ENCODE measurements at places on chromosomes 12 and 14.

DNA sequence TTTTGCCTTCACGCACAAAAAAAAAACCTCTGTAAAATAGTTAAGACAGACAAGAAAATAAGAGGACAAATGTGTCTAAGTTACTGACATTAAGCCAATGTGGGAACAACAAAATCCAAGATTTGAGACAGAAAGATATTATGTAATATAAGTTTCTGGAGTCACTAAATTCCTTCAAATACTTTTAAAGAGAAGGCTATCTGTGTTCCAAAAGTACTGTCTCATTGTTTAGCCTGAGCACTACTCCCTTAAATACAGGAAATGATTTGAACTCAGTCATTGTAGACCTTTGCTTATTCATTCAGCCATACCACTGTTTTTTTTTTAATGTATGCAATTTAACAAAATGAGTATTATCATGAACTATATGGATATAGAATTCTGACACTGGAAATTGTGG is 82.7 kb upstream of the KITLG start:
- no peak for DNase-seq

DNA sequence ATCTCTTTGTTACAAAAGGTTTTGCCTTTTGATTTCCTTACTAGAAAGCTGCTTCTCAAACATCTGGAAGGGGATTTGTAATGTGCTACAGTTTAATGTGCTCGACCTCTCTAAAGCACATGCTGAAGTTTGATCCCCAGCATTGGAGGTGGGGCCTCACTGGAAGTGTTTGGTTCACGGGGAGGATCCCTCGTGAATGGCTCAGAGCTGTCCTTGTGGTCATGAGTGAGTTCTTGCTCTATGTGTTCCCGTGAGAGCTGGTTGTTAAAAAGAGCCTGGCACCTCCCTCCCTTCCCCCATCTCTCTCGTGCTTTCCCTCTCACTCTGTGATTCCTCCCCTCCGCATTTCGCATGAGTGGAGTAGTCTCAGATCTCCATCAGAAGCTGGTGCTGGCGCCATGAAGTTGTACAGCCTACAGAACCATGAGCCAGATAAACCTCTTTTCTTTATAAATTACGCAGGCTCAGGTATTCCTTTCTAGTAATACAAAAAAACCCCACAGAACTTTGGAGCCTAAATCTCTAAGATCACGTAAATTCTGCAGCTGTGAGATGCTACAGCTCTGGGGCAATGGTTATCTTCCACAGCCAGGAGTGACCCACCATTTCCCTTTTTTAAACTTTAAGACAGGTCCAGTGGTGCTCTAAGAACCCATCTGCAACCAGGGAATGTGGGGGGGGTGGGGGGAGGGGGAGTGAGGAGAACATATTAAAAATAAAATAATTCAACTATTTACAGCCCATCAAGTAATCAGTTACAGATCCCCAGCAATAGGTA is 214.4 kb downstream of the FOXN3 start:
- no peak for DNase-seq

GRCh38 chr14:92973261-92973797 is 50.4 kb downstream of the CHGA start:
- no peak for DNase-seq

GRCh38 chr12:26428420-26428819 is 233.0 kb downstream of the SSPN start:
- no peak for DNase-seq

- DNase-seq: no peak
These were observed 1003.8 kb downstream of the TMTC2 start for GRCh38 chr12:83690465-83690864.

GRCh38 chr12:80714055-80714454 is 2.7 kb upstream of the MYF5 start:
- no peak for DNase-seq

DNA sequence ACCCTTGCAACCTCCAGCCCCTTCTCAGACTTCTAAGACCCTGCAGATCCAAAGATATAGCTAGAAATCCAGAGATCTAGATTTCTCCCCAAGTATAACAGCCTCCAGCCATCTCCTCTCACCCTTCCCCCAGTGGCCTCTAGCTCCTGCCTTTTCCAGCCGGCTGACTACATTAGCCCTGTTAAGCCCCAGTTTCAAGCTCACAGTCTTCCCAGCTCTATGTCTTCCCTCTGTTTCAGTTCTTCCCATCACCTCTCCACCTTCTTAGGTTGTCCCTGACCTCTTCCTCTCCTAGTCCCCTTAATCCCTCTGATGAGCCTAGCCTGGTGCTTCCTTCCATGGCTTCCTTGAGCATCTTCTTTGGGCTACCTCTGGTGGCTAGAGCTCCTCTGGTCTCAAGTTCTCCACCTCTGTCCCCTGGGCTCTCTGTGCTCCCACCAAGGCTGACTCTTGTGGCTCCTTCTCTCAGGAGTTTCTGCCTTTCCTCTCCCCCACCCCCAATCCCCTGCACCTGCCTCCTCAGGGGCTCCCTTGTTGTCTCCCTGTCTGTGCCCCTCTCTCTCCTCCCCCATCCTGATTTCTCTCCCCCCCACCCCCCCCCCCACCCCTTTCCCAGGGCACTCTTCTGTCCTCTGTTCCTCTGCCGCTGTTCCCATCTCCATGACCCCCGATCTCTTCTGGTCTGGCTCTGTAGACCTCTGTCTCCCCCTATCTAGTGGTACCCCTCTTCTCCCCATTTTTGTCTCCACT is 816 bp upstream of the GDF11 start:
- DNase-seq: no peak

GRCh38 chr12:122740351-122740750 is 9.7 kb upstream of the HCAR1 start:
- DNase-seq: no peak

GRCh38 chr14:101224356-101225156 is 321.0 kb upstream of the RTL1 start:
- no peak for DNase-seq

GRCh38 chr14:92463141-92463540 is 50.4 kb upstream of the RIN3 start:
- DNase-seq: no peak

- DNase-seq: no peak
These were observed 303.1 kb upstream of the PRKD1 start for GRCh38 chr14:30230719-30231118.

- no peak for DNase-seq
These were observed 753.1 kb upstream of the TBX3 start for GRCh38 chr12:115437061-115437567.

DNA sequence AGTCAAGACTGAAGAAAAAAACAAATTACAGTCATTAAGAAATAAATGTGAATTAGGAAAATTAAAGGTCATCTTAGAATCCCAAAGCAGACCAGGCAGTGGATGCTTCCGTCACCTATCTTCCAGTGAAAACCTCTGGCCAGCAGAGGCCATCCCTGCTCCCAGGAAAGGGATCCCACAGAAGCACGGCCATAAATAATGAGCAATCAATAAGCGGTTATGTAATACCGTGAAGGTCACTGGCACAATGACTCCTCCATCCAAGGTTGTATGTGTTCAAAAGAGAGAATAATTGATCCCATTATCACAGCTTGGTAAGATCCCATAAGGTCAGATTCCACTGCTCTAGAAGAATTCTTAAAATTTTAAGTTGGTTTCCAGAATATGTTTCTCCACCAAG is 85.7 kb downstream of the PPP2R5E start:
- no peak for DNase-seq

GRCh38 chr14:70822530-70823185 is 13.3 kb upstream of the MAP3K9 start:
- DNase-seq: no peak

DNA sequence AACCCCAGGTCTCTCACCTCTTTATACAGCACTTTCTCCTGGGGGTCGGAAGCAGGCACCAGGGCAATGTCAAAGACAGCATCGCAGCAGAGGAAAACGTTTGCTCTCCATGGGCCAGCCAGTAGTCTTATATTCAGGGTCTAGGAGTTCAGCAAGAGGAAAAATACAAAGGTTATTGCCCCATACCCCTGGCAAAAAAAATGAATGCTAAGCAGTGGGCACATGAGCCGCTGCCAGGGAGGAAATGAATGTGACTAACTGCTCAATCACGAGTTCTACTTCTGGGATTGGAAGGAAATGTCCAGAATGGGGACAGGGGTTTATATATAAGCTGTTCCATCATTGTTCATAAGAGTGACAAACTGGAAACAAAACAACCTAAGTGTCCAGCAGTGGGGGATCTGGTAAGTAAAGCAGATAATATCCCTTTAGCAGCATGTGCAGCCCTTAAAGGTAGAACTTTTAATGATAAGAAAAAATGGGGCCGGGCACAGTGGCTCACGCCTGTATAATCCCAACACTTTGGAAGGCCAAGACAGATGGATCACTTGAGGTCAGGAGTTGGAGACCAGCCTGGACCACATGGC is 53.8 kb downstream of the PHETA1 start:
- no peak for DNase-seq

DNA sequence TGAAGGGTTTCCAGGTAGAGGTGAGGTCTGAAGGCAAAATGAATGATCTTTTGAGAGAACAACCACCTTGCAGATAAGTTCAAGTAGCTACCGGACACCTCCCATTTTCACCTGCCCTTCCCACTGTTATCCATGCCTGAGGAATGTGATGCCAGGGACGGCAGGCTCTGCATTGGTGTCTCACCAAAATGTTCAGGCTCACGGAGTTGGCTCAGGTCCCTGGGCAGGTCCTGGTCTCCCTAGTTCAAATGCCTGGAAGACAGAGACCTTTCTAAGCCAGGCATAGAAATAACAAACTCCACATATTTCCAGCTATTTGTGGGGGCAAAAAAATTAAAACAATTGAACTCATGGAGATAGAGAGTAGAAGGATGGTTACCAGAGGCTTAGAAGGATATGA is 36.0 kb downstream of the TMEM63C start:
- DNase-seq: no peak

- DNase-seq: no peak
These were observed 10.9 kb upstream of the PIK3C2G start for GRCh38 chr12:18250313-18250916.

DNA sequence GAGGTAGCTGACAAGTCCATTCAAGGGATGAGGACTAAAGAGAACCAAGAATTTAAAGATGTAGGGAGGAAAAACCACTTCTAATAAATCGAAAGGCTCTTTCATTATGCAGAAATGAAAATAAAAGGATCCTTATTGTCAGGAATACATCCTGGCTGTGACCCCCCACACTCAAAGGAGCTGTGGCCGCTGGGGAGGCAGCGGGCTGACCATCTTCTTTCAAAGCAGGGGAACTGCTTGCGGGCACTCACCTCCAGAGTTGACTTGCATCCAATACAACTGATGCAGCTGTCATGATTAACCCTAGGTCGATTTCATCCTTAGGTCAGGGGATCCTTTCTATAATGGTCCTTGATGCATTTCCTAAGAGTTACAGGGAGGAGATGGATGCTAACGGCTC is 35.3 kb downstream of the TRAFD1 start:
- no peak for DNase-seq

DNA sequence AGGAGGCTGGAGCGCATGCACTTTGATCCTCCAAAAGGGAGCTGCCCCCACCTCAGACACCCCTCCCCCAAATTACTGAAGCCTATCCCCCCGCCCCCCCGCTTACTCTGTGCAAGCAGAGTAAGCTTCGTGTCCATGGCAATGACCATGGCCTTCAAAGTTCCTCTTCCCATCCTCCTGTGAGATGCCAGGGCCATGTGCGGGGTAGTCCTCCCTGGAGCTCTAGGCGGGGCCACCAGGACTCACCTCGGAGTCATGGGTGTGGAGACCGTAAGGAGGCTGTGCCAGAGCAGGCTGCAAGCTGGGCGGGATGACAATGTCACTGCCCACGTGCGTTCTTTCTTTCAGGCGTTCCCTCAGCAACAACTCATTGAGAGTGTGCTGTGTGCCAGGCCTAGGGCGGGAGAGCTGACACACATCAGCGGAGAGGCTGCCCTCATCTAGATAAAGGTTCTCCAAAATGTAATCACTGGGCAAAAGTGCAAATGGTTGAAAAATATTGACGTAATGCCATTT is 66.8 kb downstream of the C14orf132 start:
- no peak for DNase-seq
